Right atrium auricular region (tissue), 2 donors: ENCODE measurements at places on chromosomes 12 and 14. TPM values are rescaled to one million over a fixed set of nuclear protein-coding genes. Genes with fewer than 3 reads are reported as not detected.

The RAB2B gene
- total RNA-seq: 11.8 TPM

The IKZF4 gene
- total RNA-seq: 2.6 TPM

The MORN3 gene
- not detected for total RNA-seq

The CAPZA3 gene
- total RNA-seq: not detected

The AICDA gene
- total RNA-seq: 0.12 TPM

The ENDOU gene
- 2.1 TPM for total RNA-seq

The KMT2D gene
- total RNA-seq: 39.9 TPM

The ABCC9 gene
- 25.0 TPM for total RNA-seq

The PLBD1 gene
- 21.5 TPM for total RNA-seq

The CFAP54 gene
- 0.28 TPM for total RNA-seq

The LPAR5 gene
- 1.6 TPM for total RNA-seq

DNA sequence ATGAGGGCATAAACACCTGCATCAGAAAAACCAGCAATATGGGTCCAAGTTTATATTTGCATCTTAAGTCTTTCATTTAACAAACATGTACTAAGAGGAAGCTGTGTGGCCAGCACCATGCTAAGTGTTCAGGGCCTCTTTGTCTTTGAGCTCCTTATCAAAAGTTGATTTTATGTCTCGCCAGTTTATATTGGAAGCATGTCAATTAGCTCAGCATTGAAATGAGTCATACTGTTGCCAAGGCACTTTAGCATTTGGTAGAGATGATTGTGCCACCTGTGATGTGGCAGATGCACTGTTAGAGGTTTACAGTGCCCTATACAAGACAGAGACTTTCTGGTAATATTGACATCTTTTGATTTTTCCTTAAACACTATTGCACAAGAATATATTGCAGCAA lies 68.5 kb downstream of the BHLHE41 start:
- DNase-seq: no peak

DNA sequence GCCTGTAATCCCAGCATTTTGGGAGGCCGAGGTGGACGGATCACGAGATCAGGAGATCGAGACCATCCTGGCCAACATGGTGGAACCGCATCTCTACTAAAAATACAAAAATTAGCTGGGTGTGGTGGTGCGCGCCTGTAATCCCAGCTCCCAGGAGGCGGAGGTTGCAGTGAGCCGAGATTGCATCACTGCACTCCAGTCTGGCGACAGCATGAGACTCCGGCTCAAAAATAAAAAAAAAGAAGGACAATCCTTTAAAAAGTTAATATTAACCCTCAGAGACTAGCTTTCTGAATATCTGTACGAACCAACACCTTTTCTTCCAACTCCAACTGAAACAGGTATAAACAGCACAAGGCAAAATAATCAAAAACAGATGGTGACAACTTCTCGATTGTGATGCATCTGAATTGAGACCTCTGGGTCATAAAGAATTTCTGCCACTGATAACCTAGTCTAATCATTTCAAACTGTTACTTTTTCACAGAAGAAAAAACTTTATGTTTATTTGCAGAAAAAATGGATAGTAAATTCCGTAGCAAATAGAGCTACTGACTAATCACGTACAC lies 27.8 kb downstream of the CLIP1 start:
- no peak for DNase-seq

GRCh38 chr12:13277293-13277692 lies 80.8 kb downstream of the EMP1 start:
- no peak for DNase-seq

DNA sequence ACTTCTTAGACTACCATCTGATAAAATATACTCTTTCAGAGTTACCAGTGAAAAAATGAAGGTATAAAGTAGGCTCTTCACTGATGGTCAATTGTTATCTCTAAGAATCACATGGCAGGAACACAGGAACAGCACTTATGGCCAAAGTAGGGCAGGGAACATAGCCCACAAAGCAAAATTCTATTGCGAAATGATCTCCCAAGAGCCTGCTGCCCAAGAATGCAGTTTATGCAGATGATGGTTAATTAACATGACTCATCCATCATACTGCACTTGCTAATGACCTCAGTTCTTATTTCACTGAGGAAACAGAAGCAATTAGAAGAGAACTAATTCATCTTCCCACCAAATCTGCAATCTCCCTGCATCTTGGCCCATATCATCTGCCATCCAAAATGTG lies 133.8 kb downstream of the SLC2A13 start:
- no peak for DNase-seq

DNA sequence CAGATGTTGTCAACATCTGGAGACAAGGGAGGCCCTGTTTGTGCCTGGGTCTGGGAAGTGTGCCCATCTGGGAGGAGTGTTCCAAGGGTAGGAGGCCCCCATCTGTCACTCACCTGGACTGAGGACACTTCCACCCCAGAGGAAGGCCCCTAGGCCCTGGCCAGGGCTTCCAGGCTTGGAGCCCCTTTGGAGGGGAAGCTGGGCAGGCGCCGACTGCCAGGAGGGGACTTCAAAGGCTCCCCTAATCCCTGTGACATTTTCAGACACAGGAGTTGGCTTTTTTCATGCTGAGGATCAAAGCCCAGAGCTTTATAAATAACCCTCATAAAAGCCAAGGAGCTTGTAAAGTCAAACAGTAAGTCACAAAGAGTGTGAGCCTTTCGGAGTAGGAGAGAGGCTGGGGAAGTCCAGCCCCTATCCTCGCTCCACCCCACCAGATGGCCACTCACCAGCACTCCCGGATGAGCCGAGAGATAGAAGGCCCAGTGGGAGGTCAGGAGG lies 17.6 kb upstream of the FAM222A start:
- DNase-seq: no peak

GRCh38 chr12:53572134-53572758 lies 53.9 kb downstream of the ATF7 start:
- DNase-seq: no peak

- no peak for DNase-seq
Measured at GRCh38 chr14:24403294-24403998, 4.6 kb downstream of the NYNRIN start.

- no peak for DNase-seq
Measured at GRCh38 chr14:69845050-69845581, 34.1 kb upstream of the SMOC1 start.

DNA sequence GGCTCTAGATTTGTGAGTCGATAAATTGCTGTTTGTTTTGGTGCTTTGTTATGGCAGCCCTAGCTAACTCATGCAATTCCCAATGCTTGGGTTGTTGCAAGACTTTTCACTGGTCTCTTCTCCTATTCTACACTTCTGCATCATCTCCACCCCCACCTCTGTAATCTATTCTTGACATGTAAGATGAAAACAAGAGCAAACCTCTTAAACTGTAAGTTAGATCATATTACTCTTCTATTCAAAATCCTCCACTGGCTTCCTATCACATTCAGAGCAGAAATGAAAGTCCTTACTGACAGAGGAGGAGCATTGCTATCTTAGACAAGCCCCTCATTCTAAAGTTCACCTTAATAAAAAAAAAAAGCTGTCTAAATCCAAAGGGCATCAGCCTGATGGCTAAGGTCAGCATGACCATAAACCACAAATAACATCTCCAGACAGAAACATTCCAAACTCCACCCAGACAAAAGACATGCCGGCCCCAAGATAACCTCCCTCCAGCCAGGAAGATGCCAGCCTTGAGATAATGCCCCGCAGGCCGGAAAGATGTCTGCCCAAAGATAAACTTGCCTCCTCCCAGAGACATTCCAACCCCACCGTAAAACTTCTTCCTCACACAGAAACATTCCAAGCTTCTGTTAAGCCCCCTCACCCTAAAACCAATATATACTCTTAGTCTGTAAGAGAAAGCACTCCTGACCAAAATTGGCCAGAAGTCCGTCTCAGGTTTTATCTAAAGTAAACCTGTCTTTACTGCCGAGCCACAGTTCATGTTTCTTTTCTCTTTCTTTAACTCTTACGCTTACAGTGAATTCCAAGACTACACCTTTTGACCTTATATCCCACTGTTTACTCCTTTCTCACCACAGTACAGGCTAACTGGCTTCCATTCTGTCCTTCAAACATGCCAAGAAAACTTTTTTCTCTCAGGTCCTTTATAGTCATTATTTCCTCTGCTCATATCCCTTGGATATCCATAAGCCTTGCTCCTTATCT lies 308.9 kb downstream of the KCNH5 start:
- DNase-seq: no peak

DNA sequence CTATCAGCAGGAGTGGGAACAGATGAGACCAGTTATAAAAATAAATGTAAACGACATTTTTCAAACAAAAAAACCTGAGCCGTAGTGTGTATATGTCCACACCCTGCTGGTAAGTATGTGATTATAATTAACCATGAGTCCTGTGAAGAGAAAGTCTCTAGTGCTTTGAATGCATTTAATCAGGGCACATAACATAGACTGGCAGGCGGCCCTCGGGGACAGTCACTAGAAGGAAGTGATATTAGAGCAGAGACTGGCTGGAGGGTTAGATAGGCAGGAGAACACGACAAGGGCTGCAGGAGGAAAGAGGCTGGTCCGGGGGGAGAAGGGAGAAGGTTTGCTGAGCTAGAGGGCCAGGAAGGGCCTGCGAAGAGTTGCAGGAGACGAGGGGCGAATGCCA lies 23.8 kb upstream of the ELK3 start:
- no peak for DNase-seq

- DNase-seq: peak; percentile 81
Measured at GRCh38 chr14:22536853-22537338, 52.1 kb downstream of the DAD1 start.

- DNase-seq: no peak
Measured at GRCh38 chr12:43167691-43168090, 384.3 kb downstream of the ADAMTS20 start.

DNA sequence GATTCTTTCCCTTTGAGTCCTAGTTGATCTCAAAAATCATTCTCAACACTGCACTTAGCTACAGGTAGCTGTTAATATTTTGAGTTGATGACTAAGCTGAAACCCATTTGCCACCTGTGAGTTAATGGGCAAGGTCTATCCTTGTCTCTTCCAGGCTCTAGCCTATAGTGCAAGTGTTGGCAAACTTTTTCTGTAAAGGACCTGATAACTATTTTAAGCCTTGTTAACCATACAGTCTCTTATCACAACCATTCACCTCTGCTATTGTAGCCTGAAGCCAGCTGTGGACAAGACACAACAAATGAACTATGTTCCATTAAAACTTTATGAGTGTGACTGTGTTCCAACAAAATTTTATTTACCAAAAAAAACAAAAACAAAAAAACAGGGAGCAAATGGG lies 19.4 kb downstream of the RAP1B start:
- DNase-seq: no peak

DNA sequence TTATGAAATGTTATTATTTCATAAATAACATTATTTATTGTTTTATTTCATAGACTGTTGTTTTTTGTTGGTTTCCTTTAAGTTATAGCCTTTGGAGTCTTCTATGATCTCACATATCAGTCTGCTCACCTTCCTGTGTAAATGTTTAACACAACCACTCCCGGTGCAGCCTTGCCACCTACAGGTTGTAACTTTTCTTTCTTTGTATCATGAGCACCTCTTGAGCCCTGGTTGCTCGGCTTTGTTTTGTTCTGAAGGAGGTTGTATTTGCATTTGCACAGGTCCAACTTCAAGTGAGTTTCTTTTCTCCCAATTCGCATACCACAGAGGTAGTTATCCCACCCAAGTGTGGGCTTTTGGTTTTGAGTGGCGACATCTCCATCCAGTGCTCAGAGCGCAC lies 121.4 kb downstream of the SLC15A4 start:
- DNase-seq: no peak

DNA sequence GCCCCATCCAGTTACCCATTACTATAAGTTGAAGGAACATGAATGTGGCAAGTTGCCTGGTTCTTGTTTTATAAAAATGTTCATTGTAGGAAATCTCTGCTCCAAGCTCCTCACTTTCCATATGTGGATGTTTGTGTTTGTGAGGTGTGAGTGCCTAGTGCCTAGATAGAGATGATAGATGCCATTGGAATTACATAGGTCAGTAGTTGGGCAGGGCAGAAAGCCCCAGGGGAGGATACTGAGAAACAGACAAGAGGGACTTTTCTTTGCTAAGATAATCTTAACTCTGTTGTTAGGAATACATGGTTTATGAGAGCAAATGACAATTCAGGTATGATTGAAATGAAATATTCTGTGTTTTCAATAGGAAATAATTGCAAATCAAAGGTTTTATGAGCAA lies 226.3 kb upstream of the GRIP1 start:
- DNase-seq: no peak

DNA sequence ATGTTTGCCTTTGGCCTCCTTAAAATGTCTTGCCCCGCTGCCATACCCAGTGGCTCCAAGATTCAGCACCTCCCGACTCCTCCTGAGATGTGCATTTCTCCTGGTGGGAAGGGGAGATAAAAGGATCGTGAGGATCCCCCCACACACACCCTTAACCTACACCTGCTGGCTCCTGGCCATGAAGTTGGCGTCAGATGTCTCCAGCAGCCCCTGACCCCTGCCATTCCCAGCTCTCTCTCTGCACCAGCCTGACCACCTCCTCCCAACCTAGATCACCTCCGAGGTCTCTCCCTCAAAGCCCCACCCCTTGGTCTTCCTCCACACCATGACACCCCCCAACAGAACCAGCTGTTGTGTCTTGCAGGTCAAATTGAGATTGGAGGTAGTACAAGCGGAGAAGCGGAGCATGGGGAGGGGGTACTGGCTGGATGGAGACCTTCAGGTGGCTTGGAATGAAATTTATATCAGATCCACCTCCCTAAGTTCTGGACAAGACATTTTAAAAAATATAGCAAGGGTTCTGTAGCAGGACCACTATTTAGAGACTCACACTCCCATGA lies 151.1 kb upstream of the FKBP4 start:
- DNase-seq: no peak

DNA sequence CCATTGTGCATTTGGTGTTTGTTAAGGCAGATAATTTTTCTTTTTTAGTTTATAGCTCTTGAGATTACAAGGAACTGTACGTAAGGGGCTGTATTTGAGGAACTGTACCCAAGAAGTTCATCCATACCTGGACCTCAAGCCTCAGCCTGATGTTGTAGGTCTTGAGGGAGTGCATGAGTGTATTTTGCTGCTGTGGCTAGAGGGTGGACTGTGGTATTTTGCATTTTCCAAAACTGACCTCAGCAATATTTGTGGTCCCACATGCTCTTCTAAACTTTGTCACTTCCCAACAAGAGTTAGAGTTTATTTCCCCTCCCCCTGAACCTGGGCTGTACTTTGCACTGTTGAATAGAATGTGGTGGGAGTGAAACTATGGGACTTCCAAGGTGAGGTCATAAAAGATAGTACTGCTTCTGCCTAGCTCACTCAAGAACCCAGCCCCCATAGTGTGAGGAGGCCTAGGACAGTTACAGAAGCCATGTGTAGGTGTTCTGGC lies 42.2 kb upstream of the FBXO33 start:
- no peak for DNase-seq

DNA sequence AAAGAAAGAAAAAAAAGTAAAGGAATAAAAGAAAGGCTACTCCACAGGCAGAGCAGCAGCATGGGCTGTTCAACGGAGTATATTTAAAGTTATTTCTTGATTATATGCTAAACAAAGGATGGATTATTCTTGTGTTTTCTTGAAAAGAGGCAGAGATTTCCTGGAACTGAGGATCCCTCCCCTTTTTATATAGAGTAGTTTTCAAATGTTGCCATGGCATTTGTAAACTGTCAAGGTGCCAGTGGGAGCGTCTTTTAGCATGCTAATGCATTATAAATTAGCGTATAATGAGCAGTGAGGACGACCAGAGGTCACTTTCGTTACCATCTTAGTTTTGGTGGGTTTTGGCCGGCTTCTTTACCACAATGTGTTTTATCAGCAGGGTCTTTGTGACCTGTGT lies 383.0 kb downstream of the PCNX1 start:
- DNase-seq: no peak

- DNase-seq: no peak
Measured at GRCh38 chr12:52819731-52820510, 6.0 kb upstream of the KRT4 start.

- no peak for DNase-seq
Measured at GRCh38 chr14:64614166-64614565, 64.4 kb downstream of the PPP1R36 start.
